Aortic smooth muscle cell (primary cell): ENCODE measurements at places on chromosomes 1 and 21. TPM values are rescaled to one million over a fixed set of nuclear protein-coding genes. Genes with fewer than 3 reads are reported as not detected.

Gene KIAA0319L
- 34.7 and 40.5 TPM in 2 replicates for total RNA-seq

Gene SEC22B
- total RNA-seq = 58.4 and 75.0 TPM in 2 replicates

Gene CD5L
- not detected in 2 replicates for total RNA-seq

Gene ATP1A4
- total RNA-seq = not detected in 2 replicates

Gene ZNF695
- 1.4 and 2.2 TPM in 2 replicates for total RNA-seq

Gene OR2T33
- not detected in 2 replicates for total RNA-seq

Gene TLR5
- total RNA-seq = 0.12 and 0.13 TPM in 2 replicates

Gene CSMD2
- total RNA-seq = 4.0 and 8.8 TPM in 2 replicates

Gene RIMS3
- total RNA-seq = under 0.01 and 0.06 TPM in 2 replicates

Gene MTHFR
- 37.0 and 49.1 TPM in 2 replicates for total RNA-seq

Gene IL19
- total RNA-seq = not detected in 2 replicates

Gene COL16A1
- total RNA-seq = 48.1 and 59.5 TPM in 2 replicates

Gene PUM1
- total RNA-seq = 52.8 and 71.6 TPM in 2 replicates

Gene AK4
- 9.8 and 12.8 TPM in 2 replicates for total RNA-seq

Gene IQGAP3
- 18.8 and 25.0 TPM in 2 replicates for total RNA-seq

Gene ASPM
- 24.3 and 32.5 TPM in 2 replicates for total RNA-seq

Gene CRYAA
- not detected in 2 replicates for total RNA-seq

Gene ROR1
- total RNA-seq = 7.8 and 11.5 TPM in 2 replicates

Gene S100A7A
- not detected in 2 replicates for total RNA-seq

Gene SYPL2
- total RNA-seq = 0.13 and 0.62 TPM in 2 replicates

Gene ALDH9A1
- 89.6 and 112 TPM in 2 replicates for total RNA-seq

Gene UMODL1
- not detected in 2 replicates for total RNA-seq

Gene FAM78B
- total RNA-seq = 0.13 and 0.25 TPM in 2 replicates

Gene HDAC1
- 113 and 116 TPM in 2 replicates for total RNA-seq

Gene NOL9
- total RNA-seq = 15.3 and 17.0 TPM in 2 replicates

Gene COL11A1
- total RNA-seq = not detected in 2 replicates

Gene SHISA4
- 13.9 and 19.8 TPM in 2 replicates for total RNA-seq

Gene PHLDA3
- 41.2 and 51.4 TPM in 2 replicates for total RNA-seq

Gene SH3BGRL3
- 117 and 123 TPM in 2 replicates for total RNA-seq

Gene CALML6
- 0.31 and 0.40 TPM in 2 replicates for total RNA-seq
